ENCODE measurements at places on chromosomes 12 and 14.
A peak's percentile ranks its signal among the peaks of the same experiment; 100 is the strongest.

DNA sequence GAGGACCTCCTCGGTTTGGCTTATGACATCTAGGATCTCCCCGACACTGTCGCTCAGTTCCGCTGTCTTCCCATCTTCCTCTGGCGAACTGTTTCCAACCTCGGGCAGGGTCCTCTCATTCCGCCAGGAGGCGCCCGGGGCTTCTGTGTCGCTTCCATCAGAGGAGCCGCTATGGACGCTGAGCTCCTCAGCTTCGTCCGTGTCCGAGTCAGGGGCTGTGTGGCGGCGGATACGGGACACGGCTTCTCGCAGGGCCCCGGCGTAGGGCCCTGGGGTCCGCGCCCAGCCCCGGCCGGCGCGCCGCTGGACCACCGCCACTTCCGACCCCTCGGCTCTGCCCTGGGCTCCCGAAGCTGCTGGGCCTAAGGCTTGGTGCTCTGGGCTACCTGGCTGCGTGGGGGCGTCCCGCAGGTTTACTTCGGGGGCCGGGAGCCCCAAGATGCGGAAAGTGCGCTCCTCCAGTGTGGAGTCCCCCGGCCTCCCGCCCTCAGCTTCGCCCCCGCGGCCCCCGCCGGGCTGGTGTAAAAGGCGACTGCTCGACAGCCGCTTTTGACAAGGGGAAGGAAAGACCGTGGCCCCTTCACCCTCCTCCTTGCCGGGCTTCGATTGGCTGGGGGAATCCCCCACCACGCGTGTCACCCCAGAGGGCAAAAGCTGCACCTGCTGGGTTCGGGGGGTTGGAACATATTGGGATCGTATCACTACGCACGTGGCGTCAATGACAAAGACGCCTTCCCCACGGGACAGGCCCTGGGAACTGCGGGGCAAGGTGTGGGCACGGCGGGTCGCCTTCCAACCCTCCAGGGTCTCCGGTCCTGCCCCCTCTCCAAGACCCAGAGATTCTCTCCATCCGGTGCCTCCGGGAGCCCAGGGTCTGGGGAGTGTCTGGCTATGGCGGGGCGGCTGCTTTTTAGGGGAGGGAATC, 2.1 kb downstream of the DDN start:
- peak; percentile 70 for DNase-seq

DNA sequence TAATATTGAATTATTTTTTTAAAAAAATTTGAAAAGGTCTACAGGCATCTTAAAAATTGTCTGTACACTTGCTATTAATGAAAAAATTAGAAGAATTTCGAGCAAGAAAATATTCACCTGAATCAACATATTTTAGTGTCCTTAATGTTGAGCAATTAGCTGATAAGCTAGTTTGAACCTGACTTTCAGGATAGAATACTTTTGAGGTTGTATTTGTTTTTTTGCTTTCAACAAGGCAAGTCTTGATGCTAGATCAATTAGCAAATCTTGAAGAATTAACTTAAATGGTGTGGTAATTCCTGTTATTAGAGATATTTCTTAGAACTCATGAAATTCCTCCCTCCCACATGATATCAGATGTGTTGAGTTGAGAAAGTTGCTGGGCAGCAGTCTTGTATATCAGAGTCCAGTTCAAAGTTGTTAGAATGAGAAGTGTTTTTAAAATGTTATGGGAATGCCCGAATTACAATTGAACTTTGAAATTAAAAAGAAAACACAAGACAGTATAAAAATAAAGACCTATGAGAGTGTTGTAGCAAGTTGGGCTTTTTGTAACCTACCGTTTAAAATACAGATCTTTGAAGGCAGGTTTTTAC, 119.2 kb downstream of the TRMT5 start:
- no peak for DNase-seq

- DNase-seq, result no peak
Observed at GRCh38 chr12:100156731-100157426, 14.2 kb upstream of the BLTP3B start.

- no peak for DNase-seq
Observed at GRCh38 chr12:116856729-116857128, 24.5 kb downstream of the HRK start.

- DNase-seq, result peak; percentile 19
Observed at GRCh38 chr12:56634242-56634836, 4.2 kb upstream of the BAZ2A start.

Measured in activated CD4-positive, alpha-beta T cell treated with anti-CD3 and anti-CD28 coated beads, Interleukin-2, Interleukin-6, amounts not matched to agents 100 ng/mL and 50 ng/mL, durations not matched to agents 16 hours and 8 hours (primary cell).